ENCODE measurements at places on chromosomes 1 and 21.

DNA sequence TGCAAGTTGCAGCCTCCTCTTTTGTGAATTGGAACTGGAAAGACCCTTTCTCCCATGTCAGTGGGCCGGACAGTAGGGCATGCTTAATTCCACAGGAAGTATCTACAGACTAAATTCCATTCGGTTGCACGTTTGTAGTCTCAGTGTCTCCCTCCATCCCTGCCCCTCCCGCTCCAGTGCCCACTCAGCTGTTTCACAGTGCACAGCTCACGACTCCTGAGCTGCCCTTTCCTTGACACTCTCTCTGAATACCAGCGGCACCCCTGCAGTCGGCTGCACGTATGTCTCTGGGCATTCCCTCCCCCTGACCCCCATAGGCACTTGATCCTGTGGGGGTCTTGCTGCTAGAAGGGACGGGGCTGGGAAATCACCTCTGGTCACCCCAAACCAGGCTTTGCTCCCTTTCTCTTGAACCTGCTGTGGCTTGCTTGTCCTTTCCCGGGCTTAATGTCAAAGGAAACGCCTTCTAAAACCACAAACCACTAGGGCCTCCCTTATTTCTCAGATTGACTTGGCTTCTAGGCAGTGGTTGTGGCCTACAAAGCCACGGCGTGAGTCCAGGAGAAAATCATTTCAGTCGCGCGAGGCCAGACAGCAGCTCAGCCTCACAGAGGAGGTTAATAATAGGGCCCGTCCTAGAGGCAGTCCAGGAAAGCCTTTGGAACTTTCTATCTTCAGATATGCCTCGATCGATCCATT lies 365.3 kb upstream of the PROX1 start:
- DNase-seq, result no peak

- DNase-seq, result no peak
Measured at GRCh38 chr1:182626527-182626926, 22.3 kb upstream of the RGS16 start.

- DNase-seq, result no peak
Measured at GRCh38 chr1:117589544-117589943, 16.3 kb upstream of the TENT5C start.

- DNase-seq, result no peak
Measured at GRCh38 chr1:180633057-180634056, 1.5 kb downstream of the XPR1 start.

- no peak for DNase-seq
Measured at GRCh38 chr1:75423136-75423535, 187.8 kb downstream of the SLC44A5 start.

- DNase-seq, result no peak
Measured at GRCh38 chr1:26134466-26134865, 22.8 kb downstream of the PDIK1L start.

- DNase-seq, result no peak
Measured at GRCh38 chr1:182173808-182174512, 112.4 kb upstream of the ZNF648 start.

DNA sequence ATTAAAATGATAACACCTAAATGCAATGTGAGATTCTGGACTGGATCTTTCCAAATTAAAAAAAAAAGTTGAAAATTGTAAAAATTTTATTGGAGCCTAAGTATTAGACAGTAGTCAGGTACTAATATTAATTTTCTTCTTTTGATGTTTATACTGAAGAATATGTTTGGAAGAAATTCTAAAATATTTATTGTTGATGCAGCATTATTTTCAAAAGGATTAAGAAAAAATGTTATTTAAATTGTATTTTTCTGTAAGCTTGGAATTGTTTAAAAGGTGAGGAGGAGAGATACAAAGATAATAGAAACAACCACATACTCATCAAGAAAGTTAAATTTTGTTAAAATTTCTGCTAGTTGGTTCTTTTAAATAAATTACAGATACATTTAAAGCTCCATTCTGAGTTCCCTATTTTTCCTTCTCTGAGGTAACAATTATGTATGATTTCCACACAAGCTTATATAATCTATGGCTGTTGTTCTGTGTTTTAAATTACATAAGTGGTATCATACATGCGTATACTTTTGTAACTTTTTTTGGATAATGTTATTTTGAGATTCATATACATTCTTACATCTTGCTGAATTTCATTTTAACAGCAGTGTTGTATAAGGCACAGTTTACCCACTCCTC lies 180.3 kb upstream of the RGS18 start:
- DNase-seq, result no peak

- no peak for DNase-seq
Measured at GRCh38 chr1:247345881-247346280, 14.2 kb upstream of the ZNF496 start.

GRCh38 chr1:82116105-82116504 lies 315.4 kb downstream of the ADGRL2 start:
- no peak for DNase-seq

DNA sequence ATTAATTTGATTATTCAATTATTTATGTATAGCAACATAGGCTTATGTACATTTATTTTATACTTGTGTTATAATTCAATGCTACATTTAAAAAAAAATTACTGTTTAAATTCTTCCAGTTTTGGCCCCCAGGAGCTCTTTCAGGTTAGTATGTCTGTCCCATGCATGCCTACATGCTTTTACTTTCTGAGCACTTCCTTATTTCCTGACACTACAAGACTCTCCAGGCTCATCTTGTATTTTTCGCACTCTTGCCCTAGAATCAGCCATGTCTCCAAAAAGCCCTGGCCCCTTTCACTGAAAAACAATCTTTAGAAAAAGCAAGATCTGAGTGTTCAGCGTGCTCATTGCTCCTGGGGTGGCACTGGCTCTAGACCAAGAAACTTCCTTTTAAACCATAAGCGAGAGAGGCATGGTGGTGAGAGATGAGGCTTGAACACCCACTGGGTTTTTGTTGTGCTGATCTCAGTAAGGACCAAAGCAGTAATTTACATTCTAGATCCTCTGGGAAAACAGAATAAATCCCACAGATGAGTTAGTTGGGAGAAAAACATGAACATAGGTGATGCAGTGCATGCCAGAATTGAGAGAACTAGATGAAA lies 95.0 kb downstream of the SLC30A10 start:
- DNase-seq, result no peak

- DNase-seq, result no peak
Measured at GRCh38 chr1:53603431-53603830, 135.5 kb downstream of the GLIS1 start.

DNA sequence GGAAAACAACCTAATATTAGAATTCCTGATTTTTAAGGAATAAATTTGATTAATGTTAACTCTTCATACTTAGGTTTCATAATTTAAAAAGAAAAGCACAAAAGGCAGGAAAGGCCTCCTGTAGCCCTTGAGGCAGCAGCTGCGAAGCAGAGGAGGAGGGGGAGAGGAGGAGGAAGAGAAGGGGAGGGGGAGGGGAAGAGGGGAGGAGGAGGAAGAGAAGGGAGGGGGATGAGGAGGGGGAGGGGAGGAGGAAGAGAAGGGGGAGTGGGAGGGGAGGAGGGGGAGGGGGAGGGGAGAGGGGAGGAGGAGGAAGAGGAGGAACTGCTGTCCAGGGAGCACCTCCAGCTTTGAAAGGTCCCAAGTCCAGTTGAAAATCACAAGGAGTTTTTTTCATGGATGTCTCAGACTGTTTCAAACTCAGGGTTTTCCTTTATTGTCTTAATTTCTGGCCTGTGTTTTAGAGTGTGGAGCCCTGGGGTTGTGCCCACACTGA lies 35.1 kb upstream of the DIP2A start:
- no peak for DNase-seq

DNA sequence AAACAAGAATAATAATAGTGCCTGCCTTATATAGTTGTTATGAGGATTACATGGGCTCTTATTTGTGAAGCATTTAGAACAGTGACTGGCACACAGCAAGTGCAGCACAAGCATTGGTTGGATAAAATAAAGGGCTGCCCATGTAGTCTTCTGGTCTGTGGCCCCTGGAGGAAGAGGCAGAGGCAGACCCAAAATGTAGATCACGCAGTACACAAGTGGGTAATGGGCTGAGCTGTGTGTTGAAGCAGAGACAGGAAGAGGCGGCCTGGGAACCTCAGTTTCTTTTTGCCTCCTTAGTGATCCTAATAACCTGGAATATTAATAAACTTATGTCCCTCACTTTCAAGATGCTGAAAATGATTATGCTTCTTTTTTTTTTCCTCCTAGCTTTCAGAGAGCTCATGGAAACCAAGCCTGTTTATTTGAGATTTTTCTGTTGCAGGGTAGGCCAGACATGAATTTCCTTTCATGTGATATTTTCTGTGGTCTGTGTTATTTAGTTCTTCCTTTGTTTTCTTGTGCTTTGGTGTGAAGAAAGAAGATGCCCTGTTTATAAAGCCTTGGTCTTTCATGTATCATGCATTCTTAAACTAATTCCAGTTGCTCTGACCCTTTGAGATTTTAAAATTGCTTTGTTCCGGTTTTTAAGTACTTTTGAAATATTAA lies 42.5 kb downstream of the LRRC8D start:
- no peak for DNase-seq

- DNase-seq, result no peak
Measured at GRCh38 chr1:88141499-88142074, 542.5 kb upstream of the PKN2 start.
